ENCODE measurements at places on chromosomes 16 and 17.

- DNase-seq: no peak
Measured at GRCh38 chr17:61331178-61331577, 68.5 kb upstream of the TBX2 start.

- DNase-seq: no peak
Measured at GRCh38 chr17:11954936-11955335, 42.3 kb downstream of the ZNF18 start.

DNA sequence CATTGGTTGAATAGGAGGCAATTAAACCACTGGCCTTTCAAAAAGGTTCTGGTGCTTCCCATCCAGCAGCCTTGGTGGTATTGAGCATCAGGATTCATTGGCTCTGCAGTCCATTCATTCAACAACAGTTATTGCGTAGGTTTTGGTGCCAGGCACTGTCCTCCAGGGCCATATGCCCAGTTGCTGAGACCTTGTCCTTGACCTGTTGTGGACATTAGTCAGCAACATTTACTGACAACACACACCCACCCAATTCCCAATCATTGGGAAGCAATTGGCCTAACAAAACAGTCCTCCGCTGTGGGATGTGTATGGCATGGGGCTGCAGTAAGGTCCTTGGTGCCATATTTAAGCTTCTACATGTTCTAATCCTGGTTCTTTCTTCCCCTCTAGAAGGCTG is 82.2 kb downstream of the AXIN2 start:
- no peak for DNase-seq

DNA sequence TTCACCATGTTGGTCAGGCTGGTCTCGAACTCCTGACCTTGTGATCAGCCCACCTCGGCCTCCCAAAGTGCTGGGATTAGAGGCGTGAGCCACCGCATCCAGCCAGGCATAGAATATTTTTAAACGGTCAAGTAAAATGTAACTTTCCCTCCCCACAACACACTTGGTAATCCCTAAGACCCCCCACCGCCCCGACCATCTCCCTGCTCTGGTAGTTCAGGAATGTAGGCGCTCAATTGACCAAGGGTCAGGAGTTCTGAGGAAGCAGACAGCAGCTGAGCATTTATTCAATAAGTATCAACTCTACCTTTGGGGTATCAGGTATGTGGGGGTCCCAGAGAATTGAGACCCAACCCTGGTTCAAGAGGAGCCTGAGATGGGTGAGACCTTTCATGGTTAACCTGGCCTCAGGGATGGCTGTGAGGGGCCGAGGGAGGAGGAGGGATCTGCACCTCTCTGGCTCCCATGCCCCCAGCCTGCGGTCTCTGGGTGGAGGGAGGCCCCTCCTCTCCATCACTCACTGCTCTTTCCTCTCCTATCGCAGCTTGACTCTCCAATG is 48.4 kb upstream of the TOB1 start:
- DNase-seq: no peak

- DNase-seq: no peak
Measured at GRCh38 chr17:64441772-64442540, 7.0 kb upstream of the MILR1 start.

DNA sequence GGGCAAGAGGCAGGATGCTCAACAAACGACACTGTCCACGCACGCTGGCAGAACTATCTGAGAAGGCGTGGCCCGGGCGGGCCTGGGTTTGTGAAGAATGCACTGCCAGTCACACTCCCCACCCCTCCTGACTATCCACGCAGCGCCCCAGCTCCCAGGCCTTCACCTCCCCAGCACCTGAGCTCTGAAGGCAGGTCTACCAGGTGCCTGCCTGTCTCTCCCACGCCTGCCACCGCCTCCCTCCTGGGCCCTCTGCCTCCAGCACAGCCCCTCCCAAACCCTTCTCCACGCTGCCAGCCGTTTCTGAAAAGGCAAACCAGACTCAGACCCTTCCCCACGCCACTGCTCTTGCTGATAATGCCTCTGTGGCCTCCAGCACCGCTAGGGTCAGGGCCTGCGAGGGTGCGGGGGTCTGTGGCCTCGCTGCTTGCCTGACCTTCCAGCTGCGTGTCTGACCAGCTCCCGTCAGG is 11.6 kb downstream of the MYBBP1A start:
- no peak for DNase-seq

DNA sequence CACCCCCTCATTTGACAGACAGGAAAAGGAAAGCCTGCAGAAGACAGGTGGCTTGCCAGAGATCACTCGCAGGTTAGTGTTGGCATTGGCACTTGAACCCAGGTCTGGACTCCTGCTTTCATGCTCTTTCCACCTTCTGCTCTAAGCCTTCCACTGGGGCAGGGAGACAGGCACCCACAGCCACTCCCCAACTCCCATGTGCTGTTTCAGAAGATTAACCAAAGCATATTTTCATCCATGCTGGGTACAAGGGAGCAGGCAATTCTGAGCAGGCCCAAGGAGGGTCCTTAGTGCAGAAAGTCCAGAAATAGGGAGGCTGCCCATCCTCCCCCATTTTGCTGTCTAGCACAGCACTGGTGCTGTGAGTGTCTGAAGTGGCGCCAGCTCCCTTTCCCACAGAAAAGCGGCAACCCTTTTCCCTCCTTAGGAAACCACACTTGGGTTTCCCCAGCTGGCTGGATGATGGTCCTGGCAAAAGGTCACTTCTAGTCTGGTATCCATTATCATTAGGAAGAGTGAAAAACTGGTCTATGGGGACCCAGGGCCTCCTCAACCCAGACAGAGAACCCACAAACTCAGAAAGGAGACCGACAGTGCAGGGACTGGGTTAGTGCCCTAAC is 2.0 kb upstream of the CAVIN1 start:
- no peak for DNase-seq

DNA sequence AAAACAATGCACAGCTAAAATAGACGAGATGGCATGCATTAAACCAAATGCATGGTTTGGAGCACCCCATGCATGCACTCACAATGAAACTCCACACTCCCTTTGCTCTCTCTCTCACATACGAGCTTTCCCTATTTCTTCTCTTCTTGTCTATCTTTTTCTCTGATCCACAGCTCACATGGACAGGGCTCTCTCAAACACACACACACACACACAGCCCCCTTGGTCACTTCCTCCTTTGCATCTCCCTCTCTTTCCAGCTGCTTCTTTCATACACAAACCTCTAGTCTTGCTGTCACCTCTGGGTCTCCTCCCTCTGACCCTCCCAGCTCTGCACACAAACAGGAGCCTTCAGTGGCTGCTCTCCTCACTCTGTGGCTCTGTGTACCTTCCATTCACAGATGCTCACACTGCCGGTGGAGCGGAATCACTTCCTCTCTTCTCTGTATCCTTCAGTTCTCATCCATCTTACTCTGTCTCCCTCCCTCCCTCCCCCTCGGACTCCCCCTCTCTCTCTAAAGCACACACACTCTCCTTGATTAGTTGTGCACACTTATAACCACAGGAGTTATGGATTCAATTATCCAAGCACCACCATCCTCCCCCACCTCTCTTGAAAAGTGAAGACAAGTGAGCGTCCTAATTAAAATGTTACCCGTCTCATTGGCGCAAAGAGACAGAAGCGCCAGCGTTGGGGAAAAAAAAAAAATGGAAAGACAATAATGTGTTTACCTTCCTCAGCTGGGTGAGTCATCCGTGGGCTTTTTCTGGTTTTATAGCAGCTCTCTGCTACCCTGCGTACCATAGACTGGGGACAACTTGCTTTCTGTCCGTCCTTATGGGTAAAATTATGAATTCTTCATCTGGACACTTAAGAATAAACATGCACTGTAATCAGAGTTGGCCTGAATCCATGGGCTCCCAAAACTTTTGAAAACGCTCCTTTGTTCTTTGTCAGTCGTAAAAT is 90.8 kb downstream of the SHISA6 start:
- no peak for DNase-seq

GRCh38 chr16:63415014-63415413 is 1378.8 kb upstream of the CDH8 start:
- no peak for DNase-seq

- DNase-seq: no peak
Measured at GRCh38 chr17:40602445-40603443, 37.5 kb upstream of the CCR7 start.

DNA sequence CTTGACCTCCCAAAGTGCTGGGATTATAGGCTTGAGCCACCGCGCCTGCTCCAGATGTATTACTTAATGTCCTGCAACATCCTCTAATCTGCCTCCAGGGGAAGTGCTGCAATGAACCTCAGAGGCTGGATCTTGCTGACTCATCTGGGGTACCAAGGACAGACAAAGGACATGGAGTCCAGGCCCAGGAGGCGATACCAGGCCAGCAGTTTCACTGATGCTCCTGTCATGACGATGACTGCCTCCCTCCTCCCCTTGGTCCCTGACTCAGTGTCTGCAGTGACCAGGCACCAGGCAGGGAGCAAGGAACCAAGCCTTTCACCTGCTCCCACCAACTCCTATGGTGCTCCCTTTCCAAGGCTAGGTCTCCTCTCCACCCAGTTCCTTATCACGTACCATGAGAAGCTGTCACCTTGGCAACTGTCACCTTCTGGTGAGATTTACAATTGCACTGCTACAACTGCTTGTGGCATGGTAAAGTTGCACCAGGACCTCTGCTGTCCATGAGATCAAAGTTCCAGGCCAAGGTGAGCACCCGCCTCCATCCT is 21.6 kb upstream of the PHOSPHO1 start:
- no peak for DNase-seq

DNA sequence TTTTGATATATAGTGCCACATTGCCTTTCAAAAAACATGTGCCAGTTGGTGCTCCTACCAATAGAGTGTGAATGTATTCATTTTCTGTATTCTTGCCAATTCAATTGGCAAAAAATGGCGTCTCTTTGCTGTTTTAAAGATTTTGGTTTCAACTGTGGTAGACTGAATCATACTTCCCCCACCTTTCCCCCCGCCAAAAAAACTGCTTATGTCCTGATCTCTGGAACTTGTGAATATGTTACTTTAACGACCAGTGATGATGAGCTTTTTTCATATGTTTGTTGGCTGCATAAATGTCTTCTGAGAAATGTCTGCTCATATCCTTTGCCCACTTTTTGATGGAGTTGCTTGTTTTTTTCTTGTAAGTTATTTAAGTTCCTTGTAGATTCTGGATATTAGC is 325.1 kb upstream of the KCNJ16 start:
- no peak for DNase-seq

GRCh38 chr16:8849411-8850011 is 19.3 kb downstream of the CARHSP1 start:
- no peak for DNase-seq

GRCh38 chr16:72266836-72267235 is 94.9 kb upstream of the PMFBP1 start:
- no peak for DNase-seq

- no peak for DNase-seq
Measured at GRCh38 chr17:60770946-60771422, 93.3 kb downstream of the BCAS3 start.

- DNase-seq: no peak
Measured at GRCh38 chr16:50309527-50310307, 43.4 kb downstream of the ADCY7 start.

DNA sequence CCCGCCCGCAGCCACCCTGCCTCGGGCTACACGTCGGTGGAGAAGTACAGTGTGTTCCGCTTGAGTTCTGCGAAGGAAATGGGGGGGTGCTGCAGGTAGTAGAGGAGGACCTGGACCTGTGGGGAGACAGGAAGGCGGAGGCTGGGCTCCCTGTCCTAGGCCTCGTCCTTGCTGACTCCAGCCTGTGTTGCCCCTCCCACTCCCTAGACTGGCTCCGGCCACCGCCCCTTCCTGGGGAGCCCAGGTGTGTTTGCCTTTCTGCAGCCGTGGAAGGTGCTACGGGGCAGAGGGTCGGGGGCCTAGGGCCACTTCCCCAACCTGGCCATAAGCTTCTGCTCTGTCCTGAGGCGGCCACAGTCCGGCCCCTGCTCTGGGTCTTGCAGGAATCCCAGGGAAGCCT is 9.1 kb downstream of the TIMM22 start:
- DNase-seq: no peak

DNA sequence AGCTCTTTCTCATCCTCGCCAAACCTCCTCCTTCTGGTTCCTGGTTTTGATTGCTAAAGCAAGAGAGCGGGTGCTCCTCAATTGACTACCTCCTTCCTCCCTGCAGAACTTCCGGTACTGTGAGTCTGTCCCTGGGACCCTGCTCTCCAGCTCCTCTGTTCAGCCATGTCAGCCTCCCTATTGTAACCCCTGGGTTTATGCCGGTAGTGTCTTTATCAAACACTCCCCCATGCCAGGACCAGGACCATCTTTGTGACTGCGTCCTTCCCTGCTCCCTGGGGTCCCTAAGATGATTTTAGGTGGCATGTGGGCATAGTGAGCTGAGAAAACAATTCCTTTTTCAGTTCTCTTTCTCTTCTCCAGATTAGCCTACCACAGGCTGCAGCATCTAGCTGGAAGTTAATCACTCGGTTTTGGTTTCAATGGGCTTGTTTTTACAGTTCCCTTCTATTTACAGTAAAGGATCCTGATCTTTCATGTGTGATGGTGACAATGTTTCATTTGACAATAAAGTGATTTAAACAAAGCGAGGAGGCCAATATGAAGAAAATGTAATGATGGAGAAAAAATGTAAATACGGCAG is 27.7 kb upstream of the IL21R start:
- no peak for DNase-seq
